ENCODE measurements at places on chromosomes 4 and X.

DNA sequence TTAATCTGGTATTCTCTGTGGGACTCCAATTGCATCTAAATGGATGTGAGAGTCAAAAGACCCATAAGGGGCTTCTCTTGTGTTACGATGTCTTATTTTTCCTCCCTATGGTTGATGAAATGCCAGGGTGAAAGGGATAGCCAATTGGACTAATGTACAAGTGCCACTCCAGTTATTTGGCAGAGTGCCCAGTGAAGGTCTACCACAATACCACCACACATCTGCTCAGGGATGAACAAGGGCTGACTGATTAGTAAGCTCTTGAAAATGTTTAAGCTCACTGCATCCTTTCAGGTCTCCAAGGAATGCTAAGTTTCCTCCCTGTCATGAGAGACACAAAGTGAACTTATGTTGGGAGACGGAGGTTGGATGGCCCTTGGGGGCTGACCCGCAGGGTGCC, 57.8 kb downstream of the HEPH start:
- no peak for DNase-seq

DNA sequence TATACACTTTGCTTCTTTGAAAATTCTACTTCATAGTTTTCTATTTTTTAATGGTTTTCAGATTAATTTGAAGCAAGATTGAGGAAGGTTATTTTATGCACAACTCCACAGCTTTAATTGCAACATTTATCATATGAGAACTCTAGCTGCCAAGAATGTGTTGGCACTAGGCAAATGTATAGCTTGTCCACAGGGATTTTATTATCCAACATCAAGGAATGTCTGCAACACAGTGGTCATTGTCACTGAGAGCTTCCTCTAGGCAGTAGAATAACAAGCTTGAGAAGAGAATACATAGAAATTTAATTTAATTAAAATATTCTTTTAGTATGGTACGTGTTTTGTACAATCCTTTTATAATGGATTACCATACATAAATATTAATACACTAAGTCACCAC, 1600.8 kb downstream of the ARAP2 start:
- no peak for DNase-seq

GRCh38 chr4:165905405-165906027, 32.5 kb downstream of the TLL1 start:
- no peak for DNase-seq

DNA sequence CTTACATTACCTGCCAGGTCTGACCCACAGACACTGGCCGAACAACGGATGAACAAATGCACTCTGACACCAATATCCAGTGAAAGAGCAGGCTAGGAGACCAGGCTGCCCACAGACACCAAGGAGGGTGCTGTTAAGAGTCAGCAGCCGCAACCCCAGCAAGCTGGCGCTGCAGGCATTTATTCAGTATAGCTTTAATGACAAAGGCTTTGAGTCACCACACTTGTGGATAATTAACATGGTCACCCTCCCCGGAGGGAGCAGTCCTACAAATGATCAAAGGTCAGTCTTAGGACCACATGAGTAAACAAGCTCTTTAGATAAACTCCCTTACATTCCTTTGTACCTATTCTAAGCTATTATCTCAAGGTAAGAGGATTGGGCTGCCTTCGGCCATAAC, 368.5 kb upstream of the GRID2 start:
- DNase-seq = no peak

GRCh38 chrX:12467321-12467720, 323.9 kb upstream of the PRPS2 start:
- no peak for DNase-seq

- DNase-seq = no peak
Measured at GRCh38 chr4:181823183-181823582, 420.0 kb upstream of the TENM3 start.

DNA sequence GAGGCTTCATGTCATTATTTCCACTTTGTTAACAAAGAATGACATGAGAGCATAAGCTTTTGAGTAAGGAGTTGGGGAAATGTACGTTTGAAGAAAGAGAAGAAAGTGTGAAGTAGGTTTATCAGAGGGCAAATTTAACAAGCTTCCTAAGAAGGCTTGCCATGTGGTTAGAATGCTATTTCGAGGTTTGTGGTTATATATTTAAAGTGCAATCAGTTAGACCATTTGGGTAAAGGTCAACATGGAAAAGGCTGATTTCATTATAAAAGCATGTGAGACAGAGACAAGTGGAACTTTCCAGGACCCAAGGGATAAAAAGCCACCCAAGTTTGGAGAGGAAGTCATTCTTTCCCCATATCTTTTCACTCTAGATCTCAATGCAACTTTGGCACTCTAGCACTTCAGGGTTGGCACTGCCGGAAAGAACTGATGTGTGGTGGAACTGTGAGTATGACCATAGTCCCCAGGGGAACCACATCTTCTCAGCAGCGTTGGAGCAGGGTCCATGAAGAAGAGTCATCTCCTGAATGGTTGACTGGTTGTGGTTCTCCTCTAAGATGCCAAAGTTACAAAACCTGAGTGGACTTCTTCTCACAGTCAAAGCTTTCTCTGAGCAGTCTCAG, 529.9 kb downstream of the MID1IP1 start:
- DNase-seq = no peak

DNA sequence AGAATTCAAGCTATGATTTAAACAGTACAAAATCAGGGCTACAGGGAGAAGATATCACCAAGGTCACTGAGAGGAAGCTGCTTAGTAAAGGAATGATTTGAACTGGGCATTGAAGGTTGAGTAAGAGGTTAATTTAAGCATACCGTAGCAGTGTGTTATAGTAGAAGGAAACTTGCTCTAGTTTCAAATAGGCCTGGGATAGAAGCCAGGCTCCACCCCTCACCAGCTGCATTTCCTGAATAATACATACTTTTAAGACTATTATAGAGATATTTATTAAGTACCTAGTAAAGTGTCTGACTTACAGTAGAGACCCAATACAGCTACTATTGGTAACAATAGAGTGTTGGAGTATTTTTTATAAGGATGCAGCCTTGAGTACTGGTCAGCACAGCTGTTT, 118.0 kb upstream of the GLRA2 start:
- DNase-seq = no peak

- DNase-seq = no peak
Measured at GRCh38 chr4:155391932-155392331, 15.2 kb upstream of the MAP9 start.

DNA sequence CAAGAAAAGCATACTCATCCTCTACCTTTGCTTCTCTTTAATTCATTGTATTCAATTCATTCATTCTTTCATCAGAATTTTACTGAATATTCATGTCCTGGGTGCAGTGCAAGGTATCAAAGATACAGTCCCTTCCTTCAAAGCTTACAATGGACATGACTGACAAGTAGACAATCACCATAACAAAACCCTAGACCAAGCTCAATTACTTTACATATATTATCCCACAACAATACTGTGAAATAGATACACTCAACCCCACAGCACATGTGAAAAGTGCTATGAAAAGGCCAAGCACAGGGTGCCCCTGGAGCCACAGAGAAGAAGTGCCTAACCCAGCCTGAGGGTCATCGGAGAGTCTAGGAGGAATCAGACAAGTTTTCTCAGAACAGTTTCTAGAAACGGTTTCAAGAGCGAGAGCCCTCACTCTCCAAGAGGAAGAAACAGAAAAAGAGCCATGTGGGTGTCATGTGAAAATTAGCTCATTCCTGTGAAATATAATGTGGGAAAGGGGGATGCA, 15.3 kb downstream of the AMBN start:
- DNase-seq = no peak

DNA sequence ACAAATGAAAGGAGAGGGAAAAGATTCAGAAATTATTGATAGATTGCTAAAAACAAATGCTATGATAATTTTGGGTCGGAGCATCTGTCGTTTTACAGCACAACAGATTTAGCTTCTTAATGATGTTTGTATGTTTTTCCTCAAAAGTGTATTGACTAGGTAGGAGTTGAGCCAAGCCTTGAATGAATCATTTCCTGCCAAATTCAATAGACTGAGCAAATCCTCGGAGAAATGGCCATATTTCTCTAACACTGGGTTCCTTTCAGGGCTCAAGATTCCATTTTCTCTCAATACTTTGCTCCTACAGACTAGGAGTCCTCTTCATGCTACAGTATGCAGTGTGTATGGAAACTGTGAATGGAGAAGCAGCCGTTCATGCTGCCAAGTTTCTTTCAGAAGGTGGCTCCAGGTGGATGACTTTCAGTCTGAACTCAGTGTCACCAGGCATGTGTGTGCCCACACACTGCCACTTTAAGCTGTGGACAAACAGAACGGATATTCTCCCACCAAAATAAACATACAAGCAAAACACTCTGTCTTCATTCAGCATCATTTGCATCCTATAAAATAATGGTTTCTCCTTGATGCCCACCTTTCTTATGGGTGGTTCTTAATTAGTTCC, 146.0 kb downstream of the TBL1X start:
- no peak for DNase-seq

- DNase-seq = no peak
Measured at GRCh38 chr4:148565801-148566200, 123.6 kb upstream of the NR3C2 start.

GRCh38 chr4:24774452-24774851, 20.9 kb upstream of the SOD3 start:
- DNase-seq = no peak

GRCh38 chrX:41026702-41027078, 58.6 kb upstream of the USP9X start:
- no peak for DNase-seq

DNA sequence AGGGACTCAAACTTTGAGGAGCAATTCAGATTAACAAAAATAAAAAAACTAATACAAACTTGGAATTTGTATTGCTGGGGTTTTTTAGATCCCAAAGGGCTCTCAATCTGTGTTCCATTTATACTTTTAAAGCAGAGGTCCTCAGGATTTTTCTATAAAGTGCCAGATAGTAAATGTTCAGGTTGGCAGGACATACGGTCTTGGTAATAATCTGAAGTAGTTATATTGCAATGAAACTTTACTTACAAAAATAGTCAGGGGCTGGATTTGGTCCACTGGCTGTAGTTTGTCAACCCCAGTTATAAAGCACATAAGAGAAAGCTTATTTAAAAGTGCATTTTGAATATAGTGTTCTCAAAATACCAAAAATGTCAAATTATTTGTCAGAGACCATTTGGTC, 164.1 kb upstream of the CTSO start:
- DNase-seq = no peak

DNA sequence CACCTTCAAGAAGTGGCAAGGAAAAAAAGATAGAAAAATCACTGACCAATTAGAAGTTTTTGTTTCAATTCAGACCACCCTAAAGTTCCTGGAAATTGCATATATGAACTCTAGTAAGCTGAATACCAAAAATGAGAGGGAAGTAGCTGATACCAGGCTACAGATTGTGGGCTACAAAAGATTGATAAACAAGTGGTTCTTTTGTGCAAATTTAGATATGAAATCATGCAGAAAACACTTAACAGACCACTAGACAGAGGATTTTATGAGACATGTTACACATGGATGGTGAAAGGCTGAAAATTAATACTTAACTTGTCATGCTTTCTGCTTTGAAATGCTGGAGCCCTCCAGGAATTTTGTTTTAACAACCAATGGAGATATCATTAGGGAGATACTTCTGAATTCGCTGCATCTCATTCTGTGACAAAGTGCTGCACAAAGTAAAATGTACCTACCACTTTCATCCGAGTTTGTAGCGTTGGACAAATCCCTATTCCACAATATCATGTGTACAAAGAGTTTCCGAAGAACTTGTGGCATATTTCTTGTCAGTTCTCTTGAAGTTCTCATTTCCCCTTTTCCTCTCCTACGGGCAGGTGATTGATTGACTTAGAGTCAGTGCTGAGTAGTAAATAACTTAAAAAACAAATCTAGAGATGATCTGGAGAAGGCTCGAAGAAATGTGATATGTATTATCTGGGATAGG, 235.0 kb downstream of the PALLD start:
- no peak for DNase-seq

GRCh38 chrX:41607264-41607832, 81.4 kb upstream of the GPR34 start:
- no peak for DNase-seq

GRCh38 chr4:5368426-5368825, 317.1 kb downstream of the STK32B start:
- no peak for DNase-seq

DNA sequence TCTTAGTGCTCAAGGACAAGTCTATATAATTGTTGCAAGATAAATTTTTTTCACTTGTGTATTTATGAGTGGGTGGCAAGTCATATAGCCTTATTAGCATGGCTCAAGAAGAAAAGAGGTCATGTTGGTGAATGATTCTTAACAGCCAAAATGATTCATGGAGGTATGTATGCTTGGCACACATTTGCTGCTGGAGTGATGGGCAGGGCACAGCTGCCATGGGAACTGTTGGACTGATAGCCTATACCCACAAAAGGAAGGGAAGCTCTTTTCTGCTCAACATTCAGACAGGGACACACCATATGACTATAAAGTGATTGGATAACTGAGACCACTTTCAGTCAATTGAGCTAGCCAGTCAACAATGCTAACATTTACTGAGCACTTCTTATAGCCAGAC, 46.8 kb upstream of the PITX2 start:
- DNase-seq = no peak

GRCh38 chr4:88928852-88929251, 128.1 kb downstream of the FAM13A start:
- DNase-seq = no peak

DNA sequence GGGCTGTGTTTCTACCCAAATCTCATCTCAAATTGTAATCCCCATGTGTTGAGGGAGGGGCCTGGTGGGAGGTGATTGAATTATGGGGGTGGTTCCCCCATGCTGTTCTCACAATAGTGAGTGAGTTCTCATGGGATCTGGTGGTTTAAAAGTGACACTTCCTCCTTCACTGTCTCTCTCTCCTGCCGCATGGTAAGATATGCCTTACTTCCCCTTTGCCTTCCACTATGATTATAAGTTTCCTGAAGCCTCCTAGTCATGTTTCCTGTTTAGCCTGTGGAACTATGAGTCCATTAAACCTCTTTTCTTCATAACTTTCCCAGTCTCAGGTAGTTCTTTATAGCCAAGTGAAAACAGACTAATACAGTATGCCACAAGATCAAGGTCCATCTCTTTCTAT, 70.0 kb upstream of the MSX1 start:
- no peak for DNase-seq

DNA sequence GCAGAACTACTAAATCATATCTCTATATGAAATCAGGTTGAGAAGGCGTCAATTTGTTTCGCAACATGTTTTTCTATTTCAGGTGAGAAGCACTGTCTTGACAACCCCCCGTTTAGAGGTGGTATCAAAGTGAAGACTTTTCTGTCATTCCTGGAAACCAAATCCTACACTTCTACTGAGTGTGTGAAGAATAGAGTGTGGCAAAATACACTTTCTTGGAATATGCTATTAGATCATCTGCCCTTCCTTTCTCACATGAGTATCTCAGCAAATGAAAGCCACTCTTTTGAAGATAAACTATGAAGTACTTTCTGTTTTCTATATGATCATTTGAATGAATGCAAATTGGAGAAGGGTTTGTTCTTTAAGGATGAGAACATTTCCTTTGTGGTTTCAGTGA, 174.0 kb upstream of the FMR1 start:
- no peak for DNase-seq

GRCh38 chr4:5009796-5010195, 9.5 kb downstream of the CYTL1 start:
- DNase-seq = no peak
